ENCODE measurements at places on chromosomes 16 and 17. TPM values are rescaled to one million over a fixed set of nuclear protein-coding genes. Genes with fewer than 3 reads are reported as not detected.

GRCh38 chr17:7887038-7887481, 1.5 kb upstream of the CHD3 start:
- DNase-seq, result no peak

GRCh38 chr16:58306327-58306726, 11.5 kb upstream of the PRSS54 start:
- DNase-seq, result no peak

DNA sequence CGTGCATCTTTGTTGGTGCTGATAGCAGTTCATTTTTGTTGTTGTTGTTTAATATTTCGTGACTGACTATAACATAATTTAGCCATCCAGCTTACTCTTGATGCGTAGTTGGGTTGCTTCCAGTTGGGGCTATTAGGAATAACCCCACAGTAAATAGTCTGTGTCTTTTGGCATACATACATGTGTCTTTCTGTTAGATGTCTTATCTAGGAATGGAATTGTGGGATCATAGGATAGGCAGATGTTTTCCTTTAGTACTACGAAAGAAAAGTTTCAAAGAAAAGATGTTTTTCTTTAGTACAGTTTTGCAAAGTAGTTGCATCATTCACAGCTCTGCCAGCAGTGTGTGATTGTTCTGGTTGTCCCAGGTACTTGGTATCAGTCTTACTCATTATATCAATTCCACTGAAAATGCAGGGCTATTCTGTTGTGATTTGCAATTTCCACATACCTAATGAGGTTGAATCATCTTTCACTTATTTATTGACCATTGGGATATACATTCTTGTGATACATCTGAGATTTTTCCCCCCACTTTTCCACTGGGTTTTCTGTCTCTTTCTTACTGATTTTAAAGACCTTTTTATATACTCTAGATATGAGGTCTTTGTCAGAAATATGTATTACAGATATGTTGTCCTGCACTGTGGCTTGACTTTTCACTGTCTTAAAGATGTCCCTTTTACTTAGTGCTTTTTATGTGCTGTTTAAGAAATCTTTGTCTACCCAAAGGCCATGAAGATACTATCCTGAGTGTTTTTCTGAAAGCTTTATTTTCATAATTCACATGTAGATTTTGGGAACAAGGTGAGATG, 173.3 kb downstream of the MRTFB start:
- DNase-seq, result no peak

- no peak for DNase-seq
Observed at GRCh38 chr16:19138601-19139000, 24.8 kb downstream of the ITPRIPL2 start.

GRCh38 chr16:2096853-2097595, 38.7 kb downstream of the PKD1 start:
- no peak for DNase-seq

DNA sequence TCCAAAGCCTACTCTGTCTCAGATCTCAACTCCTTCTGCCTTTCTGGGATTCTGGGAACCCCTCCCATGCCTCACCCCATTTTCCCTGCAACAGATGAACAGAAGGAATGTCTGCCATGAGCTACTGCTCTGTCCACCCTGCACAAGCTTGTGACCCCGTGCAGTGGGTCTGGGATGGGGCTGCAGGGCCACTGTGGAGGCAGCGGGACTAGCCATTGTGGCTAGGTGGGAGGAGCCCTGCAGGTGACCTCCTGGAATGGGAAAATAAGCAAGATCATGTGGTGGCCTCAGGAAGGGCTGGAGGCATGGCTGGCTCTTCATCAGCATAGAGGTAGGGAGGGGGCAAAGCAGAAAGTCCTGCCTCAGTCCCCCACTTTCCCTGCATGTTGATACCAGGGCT, 13.7 kb downstream of the PDP2 start:
- DNase-seq, result no peak

DNA sequence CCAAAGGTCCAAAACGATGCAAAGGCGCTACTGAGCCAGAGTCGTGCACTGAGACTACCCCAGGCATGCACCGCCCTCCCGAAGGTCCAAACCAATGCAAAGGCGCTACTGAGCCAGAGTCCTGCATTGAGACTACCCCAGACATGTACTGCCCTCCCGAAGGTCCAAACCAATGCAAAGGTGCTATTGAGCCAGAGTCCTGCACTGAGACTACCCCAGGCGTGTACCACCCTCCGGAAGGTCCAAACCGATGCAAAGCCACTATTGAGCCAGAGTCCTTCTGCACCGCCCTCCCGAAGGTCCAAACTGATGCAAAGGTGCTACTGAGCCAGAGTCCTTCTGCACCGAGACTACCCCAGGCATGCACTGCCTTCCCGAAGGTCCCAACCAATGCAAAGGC, 27.1 kb downstream of the SLC43A2 start:
- DNase-seq, result no peak

GRCh38 chr17:21280081-21280518, 4.4 kb upstream of the MAP2K3 start:
- DNase-seq, result no peak

GRCh38 chr17:57881783-57882351, 32.0 kb upstream of the MRPS23 start:
- no peak for DNase-seq

DNA sequence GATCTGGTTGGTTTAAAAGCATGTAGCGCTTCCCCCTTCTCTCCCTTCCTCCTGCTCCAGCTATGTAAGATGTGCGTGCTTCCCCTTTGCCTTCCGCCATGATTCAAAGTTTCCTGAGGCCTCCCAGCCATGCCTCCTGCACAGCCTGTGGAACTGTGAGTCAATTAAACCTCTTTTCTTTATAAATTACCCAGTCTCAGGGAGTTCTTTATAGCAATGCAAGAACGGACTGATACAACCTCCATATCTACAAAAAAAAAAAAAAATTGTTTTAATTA, 16.6 kb upstream of the PDXDC1 start:
- DNase-seq, result no peak

DNA sequence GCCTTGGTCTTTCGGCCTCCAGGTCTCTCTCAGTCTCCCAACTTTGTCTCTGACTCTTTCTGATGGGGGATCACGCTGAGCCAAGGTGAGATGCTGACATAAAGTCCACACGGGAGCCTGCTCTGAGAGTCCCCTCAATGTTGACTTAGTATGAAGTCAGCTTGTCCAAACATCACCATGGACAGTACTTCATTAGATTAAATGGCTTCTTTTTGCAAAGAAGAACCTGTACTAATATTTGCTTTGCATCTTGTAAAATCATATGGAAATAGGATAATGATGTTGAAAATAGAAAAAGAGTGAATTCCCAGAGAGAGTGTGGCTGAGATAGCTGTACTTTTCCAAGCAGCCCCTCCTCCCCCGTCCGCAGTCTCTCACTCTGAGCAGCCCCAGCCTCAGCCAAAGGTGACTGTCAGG, 56.7 kb upstream of the SIAH1 start:
- DNase-seq, result no peak

DNA sequence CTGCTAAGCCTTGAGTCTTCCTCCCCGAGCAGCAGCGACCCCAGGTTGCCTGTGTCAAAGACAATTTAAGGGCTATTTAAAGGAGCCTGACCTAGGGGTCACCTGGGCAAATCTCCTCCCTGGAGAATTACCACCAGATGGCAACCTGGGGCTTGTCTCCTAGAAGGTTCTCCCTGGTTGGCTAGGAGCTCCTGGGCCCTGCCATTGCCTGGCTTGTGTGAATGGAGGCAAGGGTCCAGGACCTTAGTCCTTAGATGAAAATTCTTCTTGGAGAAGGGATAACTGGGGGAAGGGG, 51.3 kb upstream of the TAC4 start:
- no peak for DNase-seq

- DNase-seq, result no peak
Observed at GRCh38 chr17:56934280-56934679, 20.4 kb upstream of the TRIM25 start.

DNA sequence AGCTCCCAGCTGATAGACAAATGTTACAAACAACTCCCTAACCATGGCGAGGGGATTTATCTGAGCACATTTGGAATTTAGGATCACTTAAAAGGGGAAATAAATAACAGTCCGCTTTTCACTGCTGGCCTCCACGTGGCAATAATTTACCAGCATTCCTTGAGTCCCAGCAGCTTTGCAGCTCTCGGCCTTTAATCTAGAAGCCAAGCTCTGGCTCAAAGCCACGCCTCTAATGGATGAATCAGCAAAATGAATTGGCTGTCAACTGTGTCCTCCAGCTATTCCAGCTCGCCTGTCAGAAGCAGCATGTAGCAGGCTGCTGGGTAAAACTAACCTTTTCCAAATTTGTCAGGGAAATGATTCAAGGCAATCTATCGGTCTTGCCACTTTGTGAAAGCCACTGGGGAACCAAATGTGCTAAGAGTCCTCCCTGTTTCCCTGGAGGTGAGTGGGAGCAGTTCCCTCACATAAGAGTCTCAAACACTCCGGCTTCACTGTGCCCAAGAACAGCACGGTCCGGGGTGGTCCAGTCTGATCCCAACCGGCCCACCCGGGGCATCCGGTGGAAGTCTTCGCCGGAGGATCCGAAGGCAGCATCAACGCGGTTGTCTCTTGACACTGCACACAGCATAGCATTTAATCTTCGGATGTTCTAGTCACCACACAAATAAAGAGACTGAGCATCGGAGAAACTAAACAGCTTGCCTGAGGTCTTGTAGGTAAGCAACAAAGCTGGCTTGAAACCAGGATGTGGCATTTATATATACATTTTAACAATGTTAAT, 143.3 kb downstream of the PARN start:
- peak; percentile 80 for DNase-seq

- no peak for DNase-seq
Observed at GRCh38 chr17:77326076-77326591, 185.4 kb downstream of the SEC14L1 start.

- no peak for DNase-seq
Observed at GRCh38 chr16:84292011-84292410, 2.7 kb upstream of the WFDC1 start.

DNA sequence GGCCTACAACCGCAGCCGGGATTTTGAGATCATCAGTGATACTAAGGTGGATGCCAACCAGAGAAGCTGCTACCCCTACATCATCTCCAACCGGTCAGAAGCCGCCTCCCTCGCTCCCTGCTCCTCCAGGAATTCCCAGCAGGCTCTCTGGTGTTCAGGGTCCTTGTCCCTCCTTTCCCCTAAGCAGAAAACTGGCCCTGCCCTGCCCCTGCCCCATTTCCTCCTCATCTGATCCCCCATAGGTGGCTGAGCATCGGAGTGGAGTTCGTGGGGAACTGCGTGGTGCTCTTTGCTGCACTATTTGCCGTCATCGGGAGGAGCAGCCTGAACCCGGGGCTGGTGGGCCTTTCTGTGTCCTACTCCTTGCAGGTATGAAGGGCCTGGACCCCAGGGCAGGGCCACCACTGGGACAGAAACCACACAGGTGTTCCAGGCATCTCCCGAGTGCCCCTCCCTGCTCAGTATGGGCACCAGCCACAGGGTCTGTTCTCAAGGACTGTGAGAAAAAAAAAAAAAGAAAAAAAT, 29.8 kb downstream of the ANKRD40 start:
- no peak for DNase-seq

DNA sequence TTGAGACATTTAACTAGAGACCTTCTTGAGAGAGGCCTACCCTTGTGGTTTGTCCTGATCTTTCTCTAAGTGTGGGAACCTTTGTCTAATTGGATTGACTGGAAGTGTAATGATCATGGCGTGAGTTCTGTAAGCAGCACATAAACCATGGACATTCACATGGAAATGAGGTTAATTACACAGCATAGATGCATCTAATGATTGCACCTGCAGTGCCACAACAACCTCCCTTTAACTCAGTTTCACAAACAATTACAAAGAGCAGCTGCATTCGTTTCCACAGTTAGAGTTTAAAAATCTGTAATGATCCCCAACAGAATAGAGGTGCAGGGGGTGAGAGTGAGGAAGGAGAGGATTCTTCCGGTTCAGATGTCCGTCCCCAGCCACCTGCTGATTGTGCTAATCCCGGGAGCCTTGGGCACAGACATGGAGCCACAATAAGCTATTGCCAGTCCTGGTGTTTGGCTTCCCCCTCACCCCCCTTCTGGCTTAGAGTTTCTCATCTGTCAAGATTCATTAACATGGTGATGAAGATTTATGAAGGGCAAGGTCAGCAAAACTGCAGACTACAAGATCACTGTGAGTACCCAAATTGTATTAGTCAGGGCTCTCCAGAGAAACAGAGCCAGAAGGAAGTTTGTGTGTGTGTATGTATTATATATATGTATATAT, 659.2 kb upstream of the SOX9 start:
- DNase-seq, result no peak

GRCh38 chr16:26189536-26189935, 497.8 kb downstream of the HS3ST4 start:
- no peak for DNase-seq

DNA sequence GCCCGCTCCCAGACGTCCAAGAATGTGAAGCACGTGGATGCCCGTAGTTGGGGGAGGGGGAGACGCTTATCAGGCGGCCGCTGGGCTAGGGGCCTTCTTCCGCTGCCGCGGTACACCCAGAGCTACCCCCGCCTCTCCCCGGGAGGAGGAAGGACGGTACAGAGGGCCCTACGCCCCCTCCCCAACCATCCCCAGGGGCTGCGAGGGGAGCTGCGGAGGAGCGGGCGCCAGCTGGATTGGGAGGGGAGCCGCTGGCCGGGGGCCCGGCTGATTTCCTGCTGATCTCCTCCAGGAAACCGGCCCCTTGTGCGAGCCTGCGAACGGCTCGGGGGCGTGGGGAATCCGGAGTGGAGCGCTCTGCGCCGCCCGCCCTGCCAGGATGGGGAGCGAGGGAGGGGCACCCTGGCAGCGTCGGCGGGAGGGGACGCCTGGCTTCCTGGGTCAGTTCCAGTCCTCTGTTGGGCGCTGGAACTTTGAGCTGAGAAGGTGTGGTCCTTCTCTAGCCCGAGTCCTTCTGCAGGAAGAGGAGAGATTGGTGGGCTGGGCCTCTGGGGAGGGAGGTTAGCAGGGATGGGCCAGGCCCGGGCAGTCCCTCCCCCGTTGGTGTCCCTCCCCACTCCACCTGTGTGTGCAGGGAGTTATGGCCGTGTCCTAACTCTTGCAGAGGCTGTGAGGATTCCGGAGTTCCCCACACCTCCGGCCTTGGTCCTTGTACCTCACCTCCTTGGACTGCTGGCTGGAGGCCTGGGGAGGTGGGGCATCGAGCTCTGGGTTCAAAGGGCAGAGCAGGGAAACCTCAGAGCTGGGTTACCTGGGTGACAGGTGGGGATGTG, 19.2 kb downstream of the GJD3 start:
- DNase-seq, result no peak

SPATA22 gene
- 0.56 TPM for polyA plus RNA-seq

SLC35G6 gene
- 0.10 TPM for polyA plus RNA-seq

TK2 gene
- 32.3 TPM for polyA plus RNA-seq

WNK4 gene
- polyA plus RNA-seq, result 8.7 TPM

SLC16A13 gene
- 2.4 TPM for polyA plus RNA-seq
